ENCODE measurements at places on chromosomes 5 and 9.

DNA sequence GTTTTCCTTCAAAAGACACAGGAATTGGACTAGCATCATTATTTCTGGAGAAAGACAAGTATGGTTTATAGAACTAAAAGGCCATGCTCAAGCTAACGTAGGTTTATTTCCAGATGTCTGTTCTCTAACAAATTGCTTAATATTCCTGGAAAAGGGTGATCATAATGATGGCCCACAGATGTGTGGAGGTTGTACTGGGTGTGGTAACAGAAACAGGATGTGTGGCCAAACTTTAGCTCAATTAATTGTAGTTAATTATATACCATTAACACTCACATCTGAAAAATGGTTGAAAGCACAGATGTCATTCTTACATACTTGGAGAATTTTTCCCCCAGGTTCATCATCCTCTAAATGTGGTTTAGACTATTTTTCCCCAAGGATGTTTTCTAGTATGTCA, 292.7 kb upstream of the RASA1 start:
- DNase-seq, result no peak

GRCh38 chr5:138884094-138884493, 9.0 kb upstream of the LRRTM2 start:
- DNase-seq, result no peak

GRCh38 chr9:96874947-96875460, 20.7 kb upstream of the ZNF782 start:
- no peak for DNase-seq

DNA sequence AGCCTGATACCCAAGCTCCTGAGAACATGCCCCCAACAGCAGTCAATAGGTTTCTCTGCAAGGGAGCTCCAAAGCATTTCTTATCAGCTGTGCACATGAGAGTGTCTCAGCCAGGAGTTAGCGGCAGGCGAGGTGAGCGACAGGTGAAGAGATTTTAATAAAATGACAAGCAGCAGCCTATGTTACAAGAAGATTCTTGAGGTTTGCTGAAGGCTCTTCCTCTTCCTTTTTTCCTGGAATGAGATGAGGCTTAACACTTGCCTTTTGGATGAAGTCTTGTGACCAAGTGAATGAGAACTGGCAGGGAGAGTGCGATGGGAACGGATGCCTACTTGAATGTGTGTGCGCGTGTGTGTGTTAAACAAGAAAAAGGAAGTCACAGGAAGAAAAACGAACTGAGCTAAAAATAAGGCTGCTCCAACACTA, 76.1 kb downstream of the SHB start:
- peak; percentile 91 for DNase-seq

- no peak for DNase-seq
Measured at GRCh38 chr9:109477258-109478050, 20.7 kb downstream of the PTPN3 start.

Data from KBM-7 (cell line).